ENCODE measurements at places on chromosomes 13 and 19.

DNA sequence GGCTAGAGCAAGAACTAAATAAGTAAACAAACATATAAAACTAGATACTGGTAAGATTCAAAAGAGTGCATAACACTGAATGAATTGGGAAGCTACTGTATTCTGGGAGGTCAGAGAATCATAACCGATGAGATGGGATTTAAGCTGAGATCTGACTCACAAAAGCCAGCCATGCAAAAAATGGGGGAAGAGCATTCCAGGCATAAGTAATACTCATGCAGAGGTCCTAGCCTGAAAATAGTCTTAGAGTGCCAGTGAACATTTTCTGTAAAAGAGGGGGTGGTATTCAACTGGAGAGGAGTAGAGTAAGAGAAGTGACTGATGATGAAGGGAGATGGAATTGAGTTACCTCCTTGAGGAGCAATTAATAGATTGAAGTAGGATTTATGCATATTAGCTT lies 872.0 kb upstream of the GPC6 start:
- no peak for DNase-seq

- DNase-seq = no peak
Observed at GRCh38 chr13:23456437-23457210, 23.1 kb upstream of the SACS start.

DNA sequence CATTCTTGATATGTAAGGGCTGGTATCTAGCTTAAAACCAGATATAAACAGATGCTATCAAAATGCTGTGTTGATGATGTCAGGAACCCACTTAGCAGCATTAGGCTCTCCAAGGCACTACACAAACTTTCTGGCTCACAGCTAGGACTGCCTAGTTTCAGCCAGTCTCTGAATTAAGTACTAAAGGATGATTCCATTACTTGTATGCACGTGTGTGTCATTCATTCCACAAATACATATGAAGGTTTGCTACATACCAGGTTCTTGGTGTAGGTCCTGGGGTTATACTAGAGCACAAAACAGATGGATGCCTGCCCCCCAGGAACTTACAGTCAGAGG lies 151.5 kb downstream of the RGCC start:
- no peak for DNase-seq

DNA sequence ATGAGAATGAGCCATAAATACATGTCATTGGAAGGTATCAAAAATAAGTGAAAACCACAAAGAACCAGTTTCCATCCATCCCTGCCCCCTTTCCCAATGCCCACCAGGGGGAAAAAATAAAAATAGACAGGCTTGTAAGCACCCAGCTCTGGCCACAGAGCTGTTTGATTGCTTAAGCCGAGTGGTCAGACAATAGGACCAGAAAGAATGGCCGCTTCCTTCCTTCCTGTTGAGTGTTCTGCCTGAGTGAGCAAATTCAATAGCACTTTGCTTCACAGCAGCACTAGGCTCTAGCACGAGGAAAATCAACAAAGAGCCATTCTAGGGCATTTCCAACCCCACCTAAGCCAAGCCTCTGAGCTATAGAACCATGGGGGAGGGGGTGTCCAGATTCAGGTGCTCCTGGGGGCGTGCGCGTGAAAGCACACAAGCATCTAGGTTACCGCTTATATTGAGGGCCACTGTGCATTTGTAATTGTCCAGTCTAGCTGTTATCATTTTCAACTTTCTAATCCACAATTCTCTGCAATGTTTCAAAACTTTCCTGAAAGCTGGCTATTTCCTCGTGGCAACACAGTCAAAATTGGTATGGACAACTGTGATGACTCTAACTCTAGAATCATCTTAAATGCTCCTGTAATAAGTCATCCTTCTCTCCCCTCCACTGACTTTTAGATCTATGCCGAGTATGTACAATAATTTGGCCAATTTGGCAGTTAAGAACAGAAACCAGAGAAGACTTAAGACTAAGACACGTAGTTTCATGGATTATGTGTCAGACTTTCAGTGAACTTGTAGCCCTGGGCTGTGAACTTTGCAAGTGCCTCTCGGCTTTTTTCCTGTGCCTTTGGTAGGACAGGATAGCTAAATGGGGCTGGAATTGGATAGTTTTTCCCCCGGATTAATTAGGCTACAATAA lies 64.3 kb downstream of the SPRY2 start:
- DNase-seq = peak; percentile 82

DNA sequence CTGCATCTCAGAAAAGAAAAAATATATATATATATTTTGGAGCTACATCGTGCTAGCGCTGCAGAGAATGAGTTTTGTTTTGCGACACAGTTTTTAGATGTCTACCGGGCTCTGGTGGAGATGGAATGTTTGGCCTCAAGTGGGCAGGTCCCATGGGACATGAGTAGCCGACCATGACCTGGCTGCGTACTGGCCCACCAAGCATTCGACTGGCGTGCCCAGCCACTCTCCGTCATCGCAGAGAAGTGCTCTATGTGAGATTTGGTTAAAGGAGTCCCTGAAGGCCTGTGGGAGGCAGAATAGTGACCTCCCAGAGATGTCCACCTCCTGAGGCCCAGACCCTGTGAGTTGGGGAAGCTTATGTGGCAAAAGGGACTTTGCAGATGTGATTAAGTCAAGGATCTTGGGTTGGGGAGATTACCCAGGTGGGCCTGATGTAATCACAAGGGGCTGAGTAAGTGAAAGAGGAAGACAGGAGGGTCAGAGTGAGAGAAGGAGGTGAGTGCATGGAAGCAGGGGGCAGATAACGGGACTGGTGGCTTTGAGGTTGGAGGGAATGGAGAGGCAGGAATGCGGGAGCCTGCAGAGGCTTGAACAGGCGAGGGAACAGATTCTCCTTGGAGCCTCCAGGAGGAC lies 821 bp upstream of the LILRB4 start:
- no peak for DNase-seq

GRCh38 chr19:17294051-17294891 lies 9.0 kb downstream of the ABHD8 start:
- DNase-seq = peak; percentile 31

GRCh38 chr19:30846102-30846501 lies 473.9 kb downstream of the ZNF536 start:
- DNase-seq = no peak

All from SW480 (cell line).